ENCODE measurements at places on chromosomes 11 and 22. TPM values are rescaled to one million over a fixed set of nuclear protein-coding genes. Genes with fewer than 3 reads are reported as not detected.
A peak's percentile ranks its signal among the peaks of the same experiment; 100 is the strongest.

GLYATL1 gene
- 2.0 TPM for total RNA-seq

DNA sequence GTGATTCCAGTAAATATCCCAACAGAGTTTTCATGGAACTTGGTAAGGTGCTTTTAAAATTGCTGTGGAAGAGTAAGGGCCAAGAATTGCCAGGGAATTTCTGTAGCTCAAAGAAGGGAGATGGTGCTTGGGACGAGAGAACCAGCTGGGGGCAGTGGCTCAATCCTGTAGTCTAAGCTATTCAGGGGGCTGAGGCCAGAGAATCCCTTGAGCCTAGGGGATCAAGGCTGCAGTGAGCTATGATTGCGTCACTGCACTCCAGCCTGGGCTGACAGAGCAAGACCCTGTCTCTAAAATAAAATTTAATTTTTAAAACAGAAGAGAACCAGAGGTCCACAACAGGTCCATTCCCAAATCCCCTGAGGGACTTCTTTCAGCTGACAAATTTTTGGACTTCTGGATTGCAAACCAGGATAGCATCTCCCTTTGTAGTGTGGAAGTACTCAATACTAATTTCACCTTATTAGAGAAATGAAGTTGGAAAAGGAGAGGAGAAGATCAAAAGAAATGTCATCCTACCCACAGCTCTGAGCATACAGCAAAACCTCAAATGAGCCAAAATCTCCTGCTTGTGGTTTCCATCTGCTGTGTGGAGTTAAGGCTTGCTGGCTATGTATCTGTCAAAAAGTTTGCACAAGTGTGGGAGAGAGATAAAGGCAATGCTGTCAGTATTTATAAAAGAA is 59.2 kb upstream of the CLPB start:
- H3K27ac ChIP-seq, result no peak overlapping the region
- no peaks in the 10 kb centered on the region for H3K27me3 ChIP-seq

- H3K27ac ChIP-seq, result no peak overlapping the region
- no peak overlapping the region for H3K4me3 ChIP-seq
- no peaks in the 10 kb centered on the region for H3K36me3 ChIP-seq
- DNase-seq, result no peak
- peaks cover 25% of the 10 kb centered on the region for H3K4me1 ChIP-seq
- H3K27me3 ChIP-seq, result no peaks in the 10 kb centered on the region
Observed at GRCh38 chr22:41690476-41690875, 1.8 kb upstream of the SNU13 start.

SMCO4 gene
- not detected for total RNA-seq

SUSD2 gene
- total RNA-seq, result 67.7 TPM

DNA sequence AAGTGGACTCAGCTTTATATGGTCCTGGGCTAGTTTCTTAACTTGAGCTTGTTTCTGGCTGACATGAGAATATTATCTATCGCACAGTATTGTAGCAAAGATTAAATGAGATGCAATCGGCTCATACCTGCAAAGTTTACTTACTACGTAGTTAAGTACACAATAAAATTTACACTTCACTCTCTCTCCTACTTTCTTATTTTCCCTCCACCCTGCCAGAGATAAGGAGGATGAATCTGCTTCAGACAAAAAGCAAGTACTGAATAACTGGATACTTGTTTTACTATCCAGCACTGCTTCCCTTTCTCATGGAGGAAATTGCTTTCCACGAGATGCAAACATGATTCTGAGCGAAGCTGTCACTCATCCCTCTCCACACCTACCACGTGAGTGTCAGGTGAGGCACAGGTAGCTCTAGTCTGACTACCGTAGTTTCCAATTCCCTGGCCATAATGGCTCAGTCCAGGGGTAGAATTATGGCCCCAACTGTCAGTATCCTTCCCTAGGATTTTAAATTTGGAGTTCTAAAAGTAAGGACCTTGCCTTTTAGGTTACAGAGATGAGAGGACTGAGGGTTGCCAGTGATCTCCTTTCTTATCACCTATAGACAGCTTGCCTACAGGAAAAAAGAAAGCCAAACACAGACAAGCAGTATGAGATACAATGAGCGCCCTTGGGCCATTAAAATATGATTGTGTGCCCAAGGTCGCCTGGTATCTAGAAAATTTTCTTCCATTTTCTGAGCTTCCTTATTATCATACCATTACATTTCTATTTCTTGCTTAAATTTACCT is 39.8 kb downstream of the GAB2 start:
- H3K27ac ChIP-seq, result peak overlapping the region; percentile 53
- H3K4me1 ChIP-seq, result peaks cover 19% of the 10 kb centered on the region
- peak; percentile 32 for DNase-seq
- no peaks in the 10 kb centered on the region for H3K27me3 ChIP-seq
- no peak overlapping the region for H3K4me3 ChIP-seq

DNA sequence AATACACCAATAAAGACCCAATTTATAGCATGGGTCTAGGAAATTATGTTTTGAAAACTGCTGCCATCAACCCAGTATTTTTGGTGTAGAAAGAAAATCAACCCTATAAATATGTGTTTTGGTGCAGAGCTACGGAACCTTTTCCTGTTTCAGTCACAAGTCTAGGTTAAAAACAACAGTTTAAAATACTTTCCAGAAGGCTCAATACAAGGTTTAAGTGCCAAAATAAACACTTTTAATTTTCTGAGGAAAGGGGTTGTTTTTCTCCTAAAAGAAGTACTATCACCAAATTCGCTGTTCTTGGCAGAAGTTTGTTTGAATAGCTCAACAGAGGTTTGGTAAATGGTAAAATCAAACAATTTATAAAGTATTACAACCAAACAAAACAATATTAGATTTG is 201.3 kb downstream of the TMEM135 start:
- no peaks in the 10 kb centered on the region for H3K27me3 ChIP-seq
- H3K27ac ChIP-seq, result no peak overlapping the region
- H3K36me3 ChIP-seq, result no peaks in the 10 kb centered on the region
- no peaks in the 10 kb centered on the region for H3K4me1 ChIP-seq
- no peak overlapping the region for H3K4me3 ChIP-seq

DNA sequence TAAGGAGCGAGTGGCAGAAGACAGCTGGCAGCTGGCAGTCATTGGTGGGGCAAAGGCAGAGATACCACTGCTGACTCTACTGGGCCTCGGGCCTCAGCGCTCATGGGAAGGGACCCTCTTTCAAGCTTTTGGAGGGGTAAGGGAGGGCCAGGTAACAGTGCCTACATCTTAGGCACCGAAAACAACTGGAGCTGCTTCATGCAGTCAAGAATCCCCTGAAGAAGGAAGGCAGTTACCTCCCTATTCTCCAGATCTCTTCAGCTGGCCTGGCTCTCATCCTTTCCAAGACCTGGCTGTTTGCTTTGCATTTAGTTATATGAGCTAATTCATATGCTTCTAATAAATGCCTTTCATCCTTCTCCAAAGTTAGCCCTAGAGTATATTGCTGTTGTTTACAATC is 15.8 kb upstream of the ZNF74 start:
- peaks cover 4% of the 10 kb centered on the region for H3K27me3 ChIP-seq
- no peak overlapping the region for H3K4me3 ChIP-seq
- H3K4me1 ChIP-seq, result no peaks in the 10 kb centered on the region
- no peak overlapping the region for H3K27ac ChIP-seq
- no peak for DNase-seq
- H3K36me3 ChIP-seq, result no peaks in the 10 kb centered on the region

- no peaks in the 10 kb centered on the region for H3K4me1 ChIP-seq
- H3K36me3 ChIP-seq, result no peaks in the 10 kb centered on the region
- H3K27me3 ChIP-seq, result no peaks in the 10 kb centered on the region
- H3K27ac ChIP-seq, result no peak overlapping the region
- H3K4me3 ChIP-seq, result no peak overlapping the region
Observed at GRCh38 chr11:83464160-83464944, 178.2 kb upstream of the CCDC90B start.

APOL3 gene
- 17.9 TPM for total RNA-seq

MOV10L1 gene
- total RNA-seq, result 0.48 TPM

FGF4 gene
- total RNA-seq, result not detected

GRCh38 chr11:116990061-116990473 is 108.2 kb downstream of the SIK3 start:
- no peak for DNase-seq
- no peak overlapping the region for H3K4me3 ChIP-seq
- H3K36me3 ChIP-seq, result no peaks in the 10 kb centered on the region

HBB gene
- total RNA-seq, result 1.1 TPM

IL10RA gene
- total RNA-seq, result 2.8 TPM

DNA sequence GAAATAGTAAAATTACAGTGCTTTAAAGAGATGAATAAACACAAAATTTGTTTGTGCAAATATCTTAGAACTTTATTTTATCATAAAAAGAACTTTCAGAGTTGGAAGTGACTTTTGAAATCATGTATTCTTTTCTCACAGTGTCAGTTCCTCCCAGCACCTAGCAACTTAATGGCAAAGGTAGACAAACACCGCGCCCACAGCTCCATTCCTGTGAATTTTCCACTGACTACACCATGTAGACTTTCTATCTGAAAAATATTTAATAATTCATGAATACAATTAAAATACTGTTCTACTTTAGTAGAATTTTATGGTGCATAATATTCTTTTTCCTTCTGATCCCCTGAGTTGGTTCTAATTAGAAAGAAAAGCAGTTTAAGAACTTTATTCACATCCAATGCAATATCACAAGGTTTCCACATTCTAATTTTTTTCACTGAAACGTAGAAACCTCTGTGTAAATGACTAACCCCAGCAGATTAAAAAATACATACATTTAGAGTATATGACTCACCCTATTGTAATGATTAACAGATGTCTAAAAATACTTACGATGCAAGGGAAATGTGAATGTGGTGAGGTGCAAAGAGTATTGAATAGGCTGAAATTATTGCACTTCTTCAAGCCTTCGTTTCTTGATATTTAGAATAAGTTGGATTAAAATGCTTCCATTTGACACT is 218.2 kb upstream of the CCDC179 start:
- no peaks in the 10 kb centered on the region for H3K36me3 ChIP-seq
- peaks cover 9% of the 10 kb centered on the region for H3K4me1 ChIP-seq
- no peak for DNase-seq
- H3K4me3 ChIP-seq, result no peak overlapping the region
- no peak overlapping the region for H3K27ac ChIP-seq

ANKK1 gene
- total RNA-seq, result 9.7 TPM

GRCh38 chr11:62352355-62353336 is 15.4 kb downstream of the ASRGL1 start:
- H3K4me1 ChIP-seq, result no peaks in the 10 kb centered on the region
- no peak overlapping the region for H3K27ac ChIP-seq
- no peak overlapping the region for H3K4me3 ChIP-seq
- H3K36me3 ChIP-seq, result no peaks in the 10 kb centered on the region
- H3K27me3 ChIP-seq, result no peaks in the 10 kb centered on the region

NKAPD1 gene
- total RNA-seq, result 13.4 TPM

DNA sequence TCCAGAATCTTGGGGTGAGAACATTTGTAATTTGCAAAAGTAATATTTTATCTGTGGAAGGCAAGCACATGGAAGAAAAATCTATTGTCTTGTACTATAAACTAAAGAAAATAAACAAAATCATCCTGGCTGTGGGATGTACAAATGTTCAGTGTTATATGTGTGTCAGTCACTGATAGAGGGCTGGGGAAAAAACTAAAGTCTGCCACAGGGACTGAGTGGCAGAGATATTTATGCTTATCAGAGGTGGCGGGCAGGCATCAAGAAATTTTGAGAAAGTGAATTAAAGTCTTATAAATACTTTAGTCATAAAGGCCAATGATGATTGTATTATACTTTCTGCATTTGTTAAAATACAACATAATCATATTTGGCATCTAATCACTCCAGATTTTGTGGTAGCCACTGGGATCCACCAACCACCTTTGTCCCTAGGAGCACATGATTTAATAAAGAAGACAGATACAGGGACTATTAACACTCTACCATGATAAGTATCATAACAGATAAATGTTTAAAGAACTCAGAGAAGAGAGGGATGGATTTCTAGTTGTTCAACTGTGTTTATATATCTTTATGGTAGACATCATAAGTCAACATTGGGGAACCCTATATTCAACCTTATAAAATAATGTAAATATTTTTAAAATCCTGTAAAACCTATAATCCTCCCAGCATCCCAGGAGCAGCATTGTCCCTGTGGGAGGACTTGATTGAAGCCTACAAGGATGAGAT is 2.6 kb upstream of the ENDOD1 start:
- DNase-seq, result no peak
- no peaks in the 10 kb centered on the region for H3K36me3 ChIP-seq
- peaks cover 14% of the 10 kb centered on the region for H3K4me1 ChIP-seq
- no peak overlapping the region for H3K27ac ChIP-seq
- H3K4me3 ChIP-seq, result no peak overlapping the region

MS4A12 gene
- total RNA-seq, result 3.8 TPM

DNA sequence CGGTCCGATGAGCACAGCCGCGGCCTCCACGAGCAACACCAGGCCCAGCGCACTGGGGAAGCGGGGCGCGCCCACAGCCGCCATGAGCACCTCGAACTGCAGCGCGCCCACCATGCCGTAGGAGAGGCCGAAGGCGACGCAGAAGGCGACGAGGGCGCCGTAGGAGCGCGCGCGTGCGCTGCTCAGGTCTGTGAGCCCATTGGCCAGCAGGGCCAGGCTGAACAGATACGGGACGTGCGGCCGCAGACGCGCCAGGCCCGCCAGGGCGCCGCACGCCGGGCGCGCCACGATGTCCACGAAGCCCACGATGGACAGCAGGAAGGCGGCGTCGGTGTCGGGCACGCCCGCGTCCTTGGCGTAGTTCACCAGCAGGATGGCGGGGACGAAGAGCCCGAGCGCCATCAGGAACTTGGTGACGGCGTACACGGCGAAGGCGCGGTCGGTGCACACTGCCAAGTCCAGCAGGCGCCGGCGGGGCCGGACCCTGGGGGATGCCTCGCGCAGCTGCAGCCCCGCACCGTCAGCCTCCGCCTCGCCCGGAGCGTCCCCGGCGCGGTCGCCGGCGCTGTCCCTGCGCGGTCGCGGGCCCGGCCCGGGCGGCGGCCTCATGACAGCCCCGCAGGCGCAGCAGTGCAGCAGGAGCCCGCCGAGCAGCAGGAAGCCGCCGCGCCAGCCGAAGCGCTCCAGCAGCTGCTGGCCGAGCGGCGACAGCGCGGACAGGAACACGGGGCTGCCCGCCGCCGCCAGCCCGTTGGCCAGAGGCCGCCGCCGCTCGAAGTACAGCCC is 2.9 kb downstream of the SLC16A8 start:
- H3K36me3 ChIP-seq, result no peaks in the 10 kb centered on the region
- peak overlapping the region; percentile 12 for H3K4me3 ChIP-seq
- H3K27me3 ChIP-seq, result peaks cover 27% of the 10 kb centered on the region

CLMP gene
- 32.4 TPM for total RNA-seq

DPAGT1 gene
- total RNA-seq, result 4.5 TPM

DNA sequence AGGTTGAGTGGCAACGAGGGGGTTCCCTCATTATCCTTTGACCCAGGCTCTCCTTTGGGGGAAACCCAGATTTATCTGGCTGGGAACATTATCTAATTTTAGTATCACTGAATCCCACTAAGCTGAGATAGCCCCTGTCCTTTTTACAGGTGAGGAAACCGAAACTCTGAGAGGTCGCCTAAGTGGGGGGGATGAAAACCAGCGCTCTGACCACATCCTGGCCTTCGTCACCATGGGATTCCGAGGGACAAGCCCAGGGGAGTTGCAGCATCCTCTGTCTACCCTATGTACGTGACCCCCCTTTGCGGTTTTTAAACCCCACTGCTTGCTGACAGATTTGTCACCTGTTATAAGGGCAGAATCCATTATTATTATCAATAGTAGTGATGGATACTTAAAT is 61.0 kb downstream of the ISX start:
- no peak for DNase-seq
- no peaks in the 10 kb centered on the region for H3K36me3 ChIP-seq
- H3K27ac ChIP-seq, result no peak overlapping the region
- H3K4me3 ChIP-seq, result no peak overlapping the region
- H3K4me1 ChIP-seq, result no peaks in the 10 kb centered on the region

- no peaks in the 10 kb centered on the region for H3K4me1 ChIP-seq
- H3K27ac ChIP-seq, result no peak overlapping the region
- no peaks in the 10 kb centered on the region for H3K36me3 ChIP-seq
- H3K4me3 ChIP-seq, result no peak overlapping the region
Observed at GRCh38 chr11:64378335-64378880, 19.4 kb downstream of the RPS6KA4 start.
